Liver (tissue), 10 donors: ENCODE measurements at places on chromosomes 12 and 14. TPM values are rescaled to one million over a fixed set of nuclear protein-coding genes. Genes with fewer than 3 reads are reported as not detected.

The IL26 gene
- total RNA-seq, result not detected

The CKB gene
- total RNA-seq, result 26.6 TPM

The CLEC4C gene
- total RNA-seq, result 0.33 TPM

DNA sequence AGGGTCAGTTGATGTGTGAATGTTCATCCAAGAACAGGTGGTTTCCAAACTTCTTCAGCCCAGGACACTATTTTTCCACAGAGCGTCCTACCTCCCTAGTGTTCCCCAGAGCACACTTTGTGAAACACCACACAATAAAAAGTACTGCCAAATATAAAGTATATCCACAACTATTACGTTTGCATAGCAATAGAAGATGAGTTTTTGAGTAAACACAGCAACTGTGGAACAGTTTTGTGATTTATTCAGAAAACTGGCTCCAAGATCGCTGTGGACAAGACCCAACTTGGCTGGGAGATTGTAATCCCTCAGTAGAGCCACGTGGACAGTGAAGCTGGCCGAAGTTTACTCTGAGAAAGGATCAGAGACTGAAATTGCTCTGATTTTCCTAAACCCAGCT, 14.5 kb upstream of the MAP1LC3B2 start:
- no peak for DNase-seq

The C12orf57 gene
- total RNA-seq, result 53.8 TPM

GRCh38 chr14:32059702-32060101, 17.4 kb upstream of the ARHGAP5 start:
- DNase-seq, result no peak

GRCh38 chr14:71166180-71166837, 259.1 kb downstream of the PCNX1 start:
- no peak for DNase-seq

The HOXC11 gene
- not detected for total RNA-seq

The GUCY2C gene
- not detected for total RNA-seq

DNA sequence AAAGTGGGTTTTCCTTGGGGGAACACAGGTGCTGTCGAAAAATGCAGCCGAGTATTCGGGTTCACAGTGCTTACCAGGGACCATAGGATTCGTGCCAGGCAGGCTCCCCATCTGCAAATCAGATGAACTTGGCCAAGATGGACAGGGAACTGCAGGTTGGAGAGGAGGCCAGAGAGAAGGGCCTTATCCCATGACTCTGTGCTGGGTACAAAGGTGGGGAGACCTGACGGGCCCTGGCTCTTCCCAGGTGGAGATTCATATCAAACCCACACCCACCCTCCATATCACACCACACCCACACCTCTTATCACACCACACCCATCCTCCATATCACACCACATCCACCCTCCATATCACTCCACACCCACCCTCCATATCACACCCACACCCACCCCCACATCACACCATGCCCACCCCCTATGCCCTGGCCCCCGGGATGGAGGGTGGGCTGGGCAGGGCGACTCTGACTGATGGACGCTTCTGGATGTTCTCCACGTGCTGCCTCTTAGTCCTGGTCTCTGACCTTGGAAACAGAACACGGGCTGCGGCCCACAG, 319.7 kb downstream of the ADGRD1 start:
- no peak for DNase-seq

DNA sequence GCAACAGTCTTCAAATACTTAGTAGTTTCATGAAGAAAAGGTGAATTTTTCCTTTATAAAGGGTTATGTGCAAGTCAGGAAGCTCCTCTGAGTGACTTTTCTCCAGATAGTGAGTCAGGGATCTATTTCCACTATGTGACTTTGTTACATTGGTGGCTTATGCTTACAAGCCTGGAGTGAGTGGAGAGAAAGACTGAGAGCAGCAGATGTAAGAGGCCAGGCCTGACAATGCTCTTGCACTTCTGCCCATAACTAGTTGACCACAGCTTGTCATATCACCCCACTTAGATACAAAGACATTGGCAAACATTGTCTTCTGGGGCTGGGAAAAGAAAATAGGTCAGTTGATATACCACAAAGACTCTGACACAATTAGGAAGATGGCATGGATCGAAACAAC, 236.5 kb downstream of the PDZRN4 start:
- no peak for DNase-seq

The COQ6 gene
- 17.1 TPM for total RNA-seq

DNA sequence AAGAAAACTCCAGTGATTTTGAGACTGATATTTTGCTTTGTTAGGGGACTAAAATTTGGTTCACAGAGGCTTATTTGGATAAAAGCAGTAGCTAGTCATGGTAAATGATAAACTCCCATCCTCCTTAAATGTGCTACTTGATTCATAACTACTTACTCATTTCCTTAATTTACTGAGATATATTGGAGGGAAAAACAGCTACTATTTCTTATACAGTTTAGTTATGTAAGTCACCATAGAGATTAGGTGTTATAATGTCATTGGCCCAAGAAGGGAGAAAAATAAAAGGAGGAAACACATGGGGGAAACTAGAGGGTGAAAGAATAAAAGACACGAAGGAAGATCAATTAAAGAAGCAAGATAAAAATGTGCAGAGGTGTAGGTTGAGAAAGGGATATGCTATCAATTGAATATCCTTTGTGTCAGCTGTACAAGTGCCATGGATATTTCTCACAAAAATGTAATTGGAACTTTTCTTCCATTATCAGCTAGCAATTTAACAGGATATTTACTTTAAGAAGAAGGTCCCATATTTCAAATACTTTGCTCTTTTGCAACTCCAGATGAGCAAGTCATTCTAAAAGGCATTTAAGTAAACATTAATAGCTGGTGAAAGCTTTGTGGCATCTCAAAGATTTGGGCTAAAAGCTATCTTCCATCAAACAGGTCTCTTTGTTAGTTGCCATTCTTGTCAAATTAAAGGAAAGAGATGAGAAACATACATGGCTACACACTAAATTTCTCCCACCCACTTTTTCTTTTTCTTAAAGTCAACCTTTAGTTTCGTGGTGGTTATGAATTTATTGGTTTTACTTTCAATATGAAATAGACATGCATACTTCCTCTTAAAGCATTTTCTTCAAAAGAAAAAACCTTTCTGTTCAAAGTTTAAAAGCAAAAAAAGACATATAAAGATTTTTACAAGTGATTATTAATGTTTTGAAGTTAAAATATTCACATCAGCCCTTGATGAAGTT, 439.5 kb downstream of the CCER1 start:
- DNase-seq, result no peak

The SIX1 gene
- not detected for total RNA-seq

GRCh38 chr12:26277506-26278246, 82.3 kb downstream of the SSPN start:
- no peak for DNase-seq
